ENCODE measurements at places on chromosomes 2 and 18.

- no peak for DNase-seq
These were observed 78.9 kb upstream of the B3GNT2 start for GRCh38 chr2:62116983-62117382.

- no peak for DNase-seq
These were observed 744.8 kb upstream of the ID2 start for GRCh38 chr2:7937082-7937481.

GRCh38 chr18:35192415-35192814 lies 48.4 kb upstream of the ZNF397 start:
- DNase-seq, result no peak

DNA sequence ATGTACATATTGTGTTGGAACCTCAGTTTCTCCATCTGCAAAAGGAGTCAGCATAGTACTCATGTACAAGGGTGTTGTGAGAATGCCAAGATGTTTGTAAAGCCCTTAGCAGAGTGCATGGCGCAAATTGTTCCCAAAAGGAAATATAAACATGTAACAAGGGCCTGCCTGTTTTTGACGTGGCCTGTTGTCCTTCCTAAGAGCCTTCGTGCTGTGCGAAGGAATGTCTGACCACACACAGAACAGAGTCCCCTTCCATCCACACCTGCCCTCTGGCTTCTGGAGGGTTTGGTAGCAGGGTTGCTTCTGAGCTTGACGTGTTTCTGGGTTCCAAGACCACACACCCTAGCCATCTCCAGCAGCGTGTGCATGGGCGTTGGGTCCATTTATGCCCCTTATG lies 34.9 kb downstream of the CABLES1 start:
- DNase-seq, result no peak

All from GF-D8 (cell line).